Activated CD4-positive, alpha-beta T cell treated with anti-CD3 and anti-CD28 coated beads, Interleukin-2, amount 10 ng/mL, durations not matched to agents 7 days and 5 days (primary cell): ENCODE measurements at places on chromosomes 4 and X.
A peak's percentile ranks its signal among the peaks of the same experiment; 100 is the strongest.

DNA sequence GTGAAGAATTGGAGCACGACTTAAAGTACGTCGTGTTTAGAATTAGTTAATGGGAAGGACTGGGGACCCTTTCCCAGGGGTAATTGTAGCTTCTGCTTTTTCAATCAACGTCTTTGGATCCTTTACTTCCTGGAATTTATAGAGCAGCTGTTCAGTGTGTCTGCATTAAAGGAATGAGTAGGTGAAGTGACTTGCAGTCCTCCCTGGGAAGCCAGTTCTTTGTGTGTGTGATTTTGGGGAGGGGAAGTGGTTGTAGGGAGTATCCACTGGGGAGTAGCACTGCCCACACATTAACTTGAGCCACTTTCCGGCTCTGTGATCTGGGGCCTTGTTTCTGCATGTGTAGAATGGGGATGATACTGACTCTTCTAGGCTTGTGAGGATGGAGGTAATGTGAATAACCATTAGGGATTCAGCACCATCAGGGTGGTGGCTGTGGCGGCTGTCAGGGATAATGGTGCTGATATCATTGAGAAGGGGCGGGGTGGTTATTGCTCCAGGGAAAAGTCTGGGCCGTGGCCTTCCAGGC is 54.7 kb downstream of the TMEM131L start:
- no peak for DNase-seq

DNA sequence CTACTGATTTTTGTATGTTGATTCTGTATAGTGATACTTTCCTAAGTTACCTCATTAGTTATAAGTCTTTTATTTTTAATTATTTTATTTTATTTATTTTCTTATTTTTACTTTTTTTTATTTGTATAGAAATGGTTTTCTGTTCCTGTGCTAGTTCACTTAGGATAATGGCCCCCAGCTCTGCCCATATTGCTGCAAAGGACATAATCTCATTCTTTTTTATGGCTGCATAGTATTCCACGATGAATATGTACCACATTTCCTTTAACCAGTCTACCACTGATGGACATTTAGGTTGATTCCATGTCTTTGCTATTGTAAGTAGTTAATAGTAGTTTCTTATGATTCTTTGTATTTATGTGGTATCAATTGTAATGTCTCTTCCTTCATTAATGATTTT is 31.5 kb upstream of the GK2 start:
- DNase-seq = no peak

DNA sequence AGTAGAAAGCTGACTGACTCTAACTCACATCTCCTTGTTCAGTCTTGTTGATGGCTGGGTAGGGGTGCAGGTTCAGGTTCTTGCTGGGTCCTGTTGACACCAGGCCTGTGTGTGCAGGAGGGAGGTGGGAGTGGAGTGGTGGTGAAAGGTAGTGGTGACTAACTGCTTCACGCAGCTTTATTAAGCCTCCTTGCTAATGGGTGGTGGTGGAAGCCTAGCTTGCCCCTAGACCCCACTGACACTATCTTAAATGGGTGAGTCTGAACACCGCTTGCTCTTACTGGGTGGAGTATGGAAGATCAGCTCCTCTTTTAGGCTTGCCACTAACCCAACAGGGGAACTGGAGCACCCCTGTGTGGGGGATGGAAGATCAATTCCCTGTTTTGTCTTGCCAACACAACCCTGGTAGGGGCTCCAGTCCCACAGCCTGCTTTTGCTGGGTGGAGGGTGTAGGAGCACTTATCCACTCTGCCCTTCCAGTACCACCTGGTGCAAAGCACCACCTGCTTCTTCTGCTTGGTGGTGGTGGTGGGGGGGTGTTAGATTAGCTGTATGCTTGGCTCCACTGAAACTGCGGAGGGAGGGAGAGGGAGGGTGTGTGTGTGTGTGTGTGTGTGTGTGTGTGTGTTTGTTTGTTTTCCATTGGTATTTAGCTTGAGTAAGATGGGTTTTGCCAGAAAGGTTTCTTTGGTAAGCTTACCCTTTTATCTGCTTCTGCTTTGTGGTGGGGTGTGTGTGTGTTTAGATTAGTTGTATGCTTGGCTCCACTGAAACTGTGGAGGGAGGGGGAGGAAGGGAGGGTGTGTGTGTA is 25.6 kb downstream of the KDM6A start:
- DNase-seq = peak; percentile 10

GRCh38 chrX:79270401-79270800 is 96.7 kb downstream of the ITM2A start:
- DNase-seq = peak; percentile 74

DNA sequence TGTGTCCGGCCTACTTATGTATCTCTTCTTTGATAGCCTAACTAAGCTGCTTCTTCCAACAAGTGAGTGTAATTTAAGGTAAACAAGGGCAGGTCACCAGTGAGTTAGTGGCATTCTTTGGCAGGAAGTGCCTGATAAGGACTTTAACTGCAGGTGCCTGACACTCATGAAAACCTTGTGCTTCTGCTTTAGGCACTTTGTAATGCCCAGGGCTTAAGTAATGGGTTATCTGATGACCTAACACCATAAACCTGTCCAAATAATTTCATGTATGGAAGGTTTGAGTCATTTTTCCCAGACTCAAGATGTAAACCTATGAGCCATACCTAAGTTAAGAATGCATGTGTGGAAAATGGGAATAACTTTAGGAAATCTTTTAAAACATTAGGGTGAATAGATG is 43.0 kb downstream of the BCOR start:
- DNase-seq = no peak

GRCh38 chr4:7358100-7358735 is 76.5 kb downstream of the PSAPL1 start:
- no peak for DNase-seq

- DNase-seq = no peak
Measured at GRCh38 chr4:118869808-118870342, 18.8 kb upstream of the SYNPO2 start.

DNA sequence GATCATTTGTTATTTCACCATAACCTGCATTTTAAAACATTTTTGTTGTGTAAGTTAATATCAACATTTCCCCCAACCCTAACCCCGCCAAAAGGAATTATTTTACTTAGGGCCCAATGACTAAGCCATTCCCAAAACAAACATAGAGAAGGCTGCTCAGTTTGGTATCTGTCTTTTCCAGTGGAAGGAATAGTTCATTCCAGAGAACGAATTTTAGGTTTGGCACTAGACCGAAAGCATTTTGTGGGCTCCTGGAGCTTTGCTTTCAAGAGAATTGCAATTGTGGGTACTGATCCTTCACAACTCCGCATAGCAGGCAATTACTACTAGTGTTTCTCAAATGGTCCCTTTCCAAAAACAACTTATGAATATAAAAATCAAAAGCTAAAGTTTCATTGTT is 226.7 kb upstream of the MAD2L1 start:
- DNase-seq = no peak

GRCh38 chr4:156933633-156934258 is 37.9 kb downstream of the PDGFC start:
- DNase-seq = no peak

DNA sequence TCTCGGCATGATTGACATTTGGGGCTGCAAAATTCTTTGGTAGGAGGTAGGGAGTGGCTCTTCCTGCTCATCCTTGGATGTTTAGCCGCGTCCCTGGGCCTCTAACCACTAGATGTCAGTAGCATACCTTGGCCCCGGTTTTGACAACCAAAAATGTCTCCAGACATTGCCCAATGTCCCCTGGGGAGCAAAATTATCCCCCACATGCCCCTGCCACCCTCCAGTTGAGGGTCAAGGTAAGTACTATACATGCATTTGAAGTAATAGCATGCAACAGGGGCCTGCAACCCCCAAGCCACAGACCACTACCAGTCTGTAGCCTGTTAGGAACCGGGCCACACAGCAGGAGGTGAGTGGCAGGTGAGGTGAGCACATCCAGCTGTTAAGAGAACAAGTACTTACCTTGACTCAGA is 17.6 kb upstream of the KIAA1210 start:
- no peak for DNase-seq

DNA sequence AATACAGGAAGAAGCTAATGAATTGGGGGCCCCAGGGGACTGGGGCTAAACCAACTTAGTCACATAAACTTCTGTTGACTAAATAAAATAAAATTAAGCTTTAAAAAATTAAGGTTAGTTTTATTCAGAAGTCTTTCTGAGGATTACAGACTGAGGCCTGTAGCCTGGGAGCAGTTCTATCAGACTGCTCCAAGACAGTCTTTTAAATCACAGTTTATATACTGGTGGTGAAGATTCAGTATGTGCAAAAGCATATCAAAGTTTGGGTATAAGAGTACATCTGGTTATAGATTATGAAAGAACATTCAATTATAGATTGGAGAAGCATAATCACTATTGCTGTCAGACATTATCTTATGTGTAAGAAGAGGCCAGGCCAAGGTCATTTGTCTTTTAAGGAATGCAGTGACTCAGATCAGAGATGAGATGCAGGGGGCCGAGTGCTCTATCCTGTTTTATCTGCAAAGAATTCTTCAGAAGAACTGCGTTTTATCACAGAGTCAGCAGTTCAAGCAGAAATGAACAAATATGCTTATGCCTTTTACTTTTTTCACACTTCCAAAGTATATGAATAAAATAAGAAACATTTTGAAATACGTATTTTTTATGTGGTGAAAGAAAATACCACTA is 109.4 kb downstream of the PDHA2 start:
- DNase-seq = no peak

DNA sequence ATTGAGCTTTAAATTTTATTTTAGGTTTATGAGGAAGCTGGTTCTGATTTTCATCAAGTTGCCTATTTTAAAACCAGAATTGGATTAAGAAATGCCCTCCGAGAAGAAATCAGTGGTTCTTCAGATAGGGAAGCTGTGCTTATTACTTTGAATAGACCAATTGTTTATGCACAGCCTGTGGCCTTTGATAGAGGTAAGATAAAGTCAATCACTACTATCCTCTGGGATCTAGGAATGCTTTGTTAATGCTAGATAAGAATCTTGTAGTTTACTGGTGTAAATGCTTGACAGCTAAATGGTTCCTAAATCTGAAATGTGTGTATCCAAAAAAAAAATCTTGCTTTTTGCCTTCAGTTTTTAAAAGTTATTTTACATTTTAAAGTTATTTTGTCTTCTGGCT is 73.0 kb upstream of the ADAD1 start:
- DNase-seq = no peak

GRCh38 chr4:26503427-26503826 is 13.1 kb upstream of the CCKAR start:
- DNase-seq = no peak

DNA sequence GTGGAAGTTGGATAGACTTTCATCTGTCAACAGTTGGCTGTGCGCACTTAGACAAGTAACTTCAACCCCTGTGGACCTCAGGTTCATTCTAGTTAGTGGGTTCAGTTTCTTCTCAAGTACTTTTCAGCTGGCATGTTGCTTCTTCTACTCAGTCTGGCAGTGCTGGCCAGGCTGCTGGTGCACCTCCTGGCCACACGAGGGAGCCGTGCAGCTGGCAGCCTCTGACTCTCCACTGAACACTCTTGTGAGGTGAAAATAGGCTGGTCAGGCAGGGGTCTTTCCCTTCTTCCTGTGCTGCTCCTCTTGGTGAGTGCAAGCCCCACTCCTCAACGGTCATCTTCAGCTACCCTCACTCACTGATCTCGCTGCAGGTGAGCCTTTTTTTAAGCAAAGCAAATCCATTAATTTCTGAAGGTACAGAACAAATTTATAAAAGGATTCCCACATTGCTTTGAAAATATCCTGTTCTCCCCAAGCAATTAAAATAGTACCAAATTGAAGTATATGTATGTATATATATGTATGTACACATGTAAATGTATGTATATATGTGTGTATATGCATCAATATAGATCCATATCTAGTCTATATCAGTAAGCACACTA is 30.6 kb downstream of the LONRF3 start:
- DNase-seq = peak; percentile 41

DNA sequence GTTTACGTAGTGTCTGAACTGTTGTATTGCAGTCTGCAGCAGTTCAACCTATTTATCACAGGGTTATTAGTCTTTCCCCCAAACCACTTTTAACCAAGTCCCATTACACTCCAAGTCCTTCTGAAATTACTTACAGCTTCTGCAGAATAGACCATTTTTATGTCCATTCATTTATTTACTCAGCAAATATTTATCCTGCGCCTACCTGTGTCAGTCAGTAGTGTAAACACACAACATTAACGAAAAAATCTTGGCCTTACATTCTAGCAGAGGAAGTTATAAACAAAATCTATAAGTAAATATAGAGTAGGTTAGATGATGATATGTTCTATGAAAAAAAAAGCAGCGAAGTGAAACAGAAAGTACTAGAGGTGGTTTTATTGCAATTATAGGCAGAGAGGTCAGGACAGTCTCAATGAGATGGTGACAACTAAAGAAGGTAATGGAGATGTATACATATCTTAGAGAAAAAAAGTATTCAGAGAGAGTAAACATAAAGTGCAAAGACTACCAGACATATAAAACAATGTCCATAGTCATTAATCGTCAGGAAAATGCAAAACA is 534.7 kb downstream of the KCNIP4 start:
- no peak for DNase-seq

GRCh38 chr4:66855956-66856355 is 689.3 kb downstream of the CENPC start:
- no peak for DNase-seq

- no peak for DNase-seq
Measured at GRCh38 chr4:106601519-106601918, 232.9 kb upstream of the GIMD1 start.

DNA sequence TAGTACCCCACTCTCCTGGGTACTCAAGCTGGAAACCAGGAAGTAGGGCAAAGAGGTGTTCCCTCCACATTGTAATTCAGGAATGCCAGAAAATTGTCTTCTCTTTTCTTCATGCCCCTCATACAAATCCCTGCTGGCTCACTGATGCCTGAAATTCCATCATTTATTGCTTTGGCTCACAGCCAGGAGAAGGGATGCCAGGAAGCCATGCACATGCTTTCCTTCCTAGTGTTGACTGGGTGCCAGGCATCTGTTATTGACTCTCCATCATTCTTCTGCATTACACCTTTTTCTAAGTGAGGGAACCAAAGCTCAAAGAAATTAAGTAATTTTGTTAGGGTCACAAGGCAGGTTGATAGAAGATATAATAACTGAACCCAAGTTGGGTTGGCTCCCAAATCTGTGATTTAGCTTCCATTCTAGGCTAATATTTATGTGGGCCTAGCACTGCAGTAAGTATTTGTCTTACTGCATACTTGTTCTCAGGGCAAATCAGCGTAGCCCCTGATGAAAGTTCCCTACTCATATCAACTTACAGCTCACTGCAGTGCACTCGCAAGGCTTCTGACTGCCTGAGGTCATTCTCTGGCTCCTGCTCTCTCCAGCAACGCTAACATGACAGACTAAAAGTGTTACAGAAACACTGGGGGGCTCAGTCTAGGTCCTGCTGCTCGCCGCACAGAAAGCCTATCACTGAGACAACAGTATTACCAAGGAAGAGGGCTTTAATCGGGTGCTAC is 89.0 kb downstream of the TRAPPC11 start:
- no peak for DNase-seq

DNA sequence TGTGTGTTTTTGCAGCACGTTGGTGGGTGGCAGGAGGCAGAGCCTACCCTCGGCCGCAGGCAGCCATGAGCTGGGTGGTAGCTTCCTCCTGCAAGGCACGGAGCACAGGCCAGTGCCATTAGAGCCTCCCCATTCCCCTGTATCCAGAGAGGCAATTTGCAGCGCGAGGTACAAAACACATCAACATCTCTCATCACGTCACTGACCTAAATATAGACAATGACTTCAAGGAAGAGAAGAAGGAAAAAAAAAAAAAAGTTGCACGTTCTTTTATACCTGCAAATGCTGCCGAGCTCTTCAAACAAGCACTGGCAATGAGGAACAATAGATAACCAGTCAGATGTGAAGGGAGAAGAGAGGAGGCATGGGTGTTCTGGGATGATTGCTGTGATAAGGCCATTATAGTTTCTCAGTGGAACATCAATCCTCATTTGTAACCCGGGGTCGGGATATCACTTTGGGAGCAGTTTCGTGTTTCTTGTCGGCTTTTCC is 159.9 kb downstream of the MGST2 start:
- DNase-seq = no peak

- DNase-seq = no peak
Measured at GRCh38 chr4:60962286-60962685, 237.8 kb upstream of the ADGRL3 start.
